Pericardium fibroblast (primary cell): ENCODE measurements at places on chromosomes 6 and 20. TPM values are rescaled to one million over a fixed set of nuclear protein-coding genes. Genes with fewer than 3 reads are reported as not detected.

RRAGD gene
- total RNA-seq = 0.17 and 1.5 TPM in 2 replicates

PDYN gene
- not detected in 2 replicates for total RNA-seq

TFAP2D gene
- total RNA-seq = not detected in 2 replicates

COX4I2 gene
- 0.23 TPM in 1 of 2 replicates, not detected in the other for total RNA-seq

SLC17A4 gene
- total RNA-seq = not detected in 2 replicates

KCNQ5 gene
- 0.17 and 1.2 TPM in 2 replicates for total RNA-seq

C6orf52 gene
- 0.23 TPM in 1 of 2 replicates, not detected in the other for total RNA-seq

TREM2 gene
- total RNA-seq = not detected in 2 replicates

KHDC1L gene
- not detected in 2 replicates for total RNA-seq

PKIB gene
- 0.26 and 2.6 TPM in 2 replicates for total RNA-seq

SALL4 gene
- total RNA-seq = 0.09 TPM in 1 of 2 replicates, not detected in the other

AHCY gene
- 121 and 122 TPM in 2 replicates for total RNA-seq

KCNK16 gene
- not detected in 2 replicates for total RNA-seq

ZNF391 gene
- total RNA-seq = 1.1 and 10.0 TPM in 2 replicates

KDM1B gene
- total RNA-seq = 5.6 and 19.7 TPM in 2 replicates

KCNQ2 gene
- total RNA-seq = not detected in 2 replicates

TDRD6 gene
- not detected in 2 replicates for total RNA-seq

SUMO4 gene
- 3.2 TPM in 1 of 2 replicates, not detected in the other for total RNA-seq

UST gene
- 15.2 and 17.6 TPM in 2 replicates for total RNA-seq

MUC21 gene
- not detected in 2 replicates for total RNA-seq

RIN2 gene
- total RNA-seq = 26.8 and 34.2 TPM in 2 replicates

SCRT2 gene
- total RNA-seq = not detected in 2 replicates

LRP11 gene
- total RNA-seq = 37.9 and 42.0 TPM in 2 replicates

TTK gene
- total RNA-seq = 0.70 and 0.94 TPM in 2 replicates

GSTA2 gene
- not detected in 2 replicates for total RNA-seq

PDE7B gene
- 7.5 and 7.7 TPM in 2 replicates for total RNA-seq

EPPIN gene
- not detected in 2 replicates for total RNA-seq

ASIP gene
- total RNA-seq = not detected in 2 replicates

HTR1E gene
- not detected in 2 replicates for total RNA-seq

TPD52L2 gene
- total RNA-seq = 129 and 137 TPM in 2 replicates

MICAL1 gene
- total RNA-seq = 41.2 and 73.8 TPM in 2 replicates

TUBB2B gene
- total RNA-seq = 2.4 and 3.5 TPM in 2 replicates

SNAP91 gene
- total RNA-seq = 0.12 TPM in 1 of 2 replicates, not detected in the other

HTR1B gene
- 0.12 TPM in 1 of 2 replicates, not detected in the other for total RNA-seq

TRIM31 gene
- total RNA-seq = not detected in 2 replicates

SLC13A3 gene
- 1.5 and 6.9 TPM in 2 replicates for total RNA-seq

TMEM244 gene
- total RNA-seq = not detected in 2 replicates

GRM1 gene
- total RNA-seq = not detected in 2 replicates

OOEP gene
- 0.23 TPM in 1 of 2 replicates, not detected in the other for total RNA-seq

MEP1A gene
- not detected in 2 replicates for total RNA-seq

SEL1L2 gene
- total RNA-seq = not detected in 2 replicates

BACH2 gene
- 1.0 and 3.2 TPM in 2 replicates for total RNA-seq

WFDC5 gene
- total RNA-seq = not detected in 2 replicates

TMEM217 gene
- 0.12 and 0.17 TPM in 2 replicates for total RNA-seq

ZNF184 gene
- 3.2 and 4.1 TPM in 2 replicates for total RNA-seq

MAP3K4 gene
- 7.0 and 7.5 TPM in 2 replicates for total RNA-seq

RGS17 gene
- 1.5 and 2.0 TPM in 2 replicates for total RNA-seq

ULBP2 gene
- total RNA-seq = 0.94 and 4.8 TPM in 2 replicates

DEFB123 gene
- not detected in 2 replicates for total RNA-seq

E2F1 gene
- 1.5 and 1.8 TPM in 2 replicates for total RNA-seq

CPNE5 gene
- total RNA-seq = 0.09 and 11.4 TPM in 2 replicates

MEI4 gene
- total RNA-seq = not detected in 2 replicates

GJA1 gene
- total RNA-seq = 110 and 134 TPM in 2 replicates

EDEM2 gene
- total RNA-seq = 14.6 and 21.7 TPM in 2 replicates

PBOV1 gene
- not detected in 2 replicates for total RNA-seq

SLPI gene
- 1.7 and 19.5 TPM in 2 replicates for total RNA-seq

PRIM2 gene
- total RNA-seq = 9.5 and 11.2 TPM in 2 replicates
